NCI-H2081 treated with DMSO at 0.1 percent for 48 hours (cell line): ENCODE measurements at places on chromosomes 5 and 9.

GRCh38 chr9:91312717-91313325 lies 48.9 kb downstream of the AUH start:
- no peak for DNase-seq

DNA sequence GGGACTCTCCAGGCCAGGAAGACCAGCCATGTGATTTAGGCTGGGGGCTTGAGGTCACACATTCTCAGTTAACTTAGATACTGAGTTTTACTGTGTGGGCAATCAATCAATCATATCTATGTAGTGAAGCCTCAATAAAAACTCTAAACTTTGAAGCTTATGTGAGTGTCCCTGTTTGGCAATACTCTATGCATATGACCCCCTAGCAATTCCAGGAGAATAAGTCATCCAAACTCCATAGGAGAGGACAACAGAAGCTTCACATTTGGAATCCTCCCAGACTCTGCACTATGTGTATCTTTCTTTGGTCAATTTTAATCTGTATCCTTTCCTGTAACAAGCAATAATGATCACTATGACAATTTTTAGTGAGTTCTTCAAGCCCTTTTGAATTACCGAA lies 216.8 kb upstream of the RGMB start:
- DNase-seq = no peak

DNA sequence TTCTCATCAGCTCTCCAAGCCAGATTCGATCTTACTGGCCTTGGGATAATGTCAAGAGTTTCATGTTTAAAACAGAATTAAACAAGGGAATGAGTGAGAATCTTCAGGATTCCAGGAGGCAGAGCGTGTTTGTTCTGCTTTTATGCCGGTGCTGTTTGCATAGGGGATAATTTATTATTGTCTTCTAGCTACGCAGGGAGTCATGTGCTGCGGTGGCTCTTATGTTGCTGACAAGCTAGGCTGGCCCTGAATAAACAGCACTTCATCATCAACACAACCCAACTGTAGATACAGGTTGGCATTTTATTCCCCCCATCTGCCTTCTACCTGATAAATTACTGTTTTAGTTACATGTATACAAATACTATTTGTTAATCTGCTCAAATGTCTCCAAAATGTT lies 47.1 kb upstream of the PCA3 start:
- DNase-seq = no peak

DNA sequence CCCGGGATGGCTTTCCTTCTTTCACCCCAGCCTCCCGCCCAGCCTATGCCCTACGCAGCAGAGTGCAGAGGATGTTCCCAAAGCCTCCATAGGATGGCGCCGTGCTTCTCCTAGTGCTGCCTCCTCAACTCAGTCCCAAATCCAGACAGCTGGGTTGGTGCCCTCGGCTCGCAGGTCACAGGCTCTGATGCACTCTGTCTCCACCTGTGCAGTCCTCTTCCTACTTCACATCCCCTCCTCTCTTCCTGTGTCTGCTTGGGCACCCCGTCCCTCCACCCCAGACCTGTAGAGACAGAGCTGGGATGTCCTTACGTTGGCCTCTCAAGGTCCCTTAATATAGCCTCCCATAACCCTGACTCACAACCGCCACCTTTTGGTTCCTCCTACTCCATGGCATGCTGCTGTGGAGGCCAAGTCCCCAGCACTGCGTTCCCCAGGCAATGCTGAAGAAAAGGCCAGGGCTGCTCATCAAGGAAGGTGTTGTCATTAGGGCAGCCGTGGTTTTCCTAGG lies 314.4 kb downstream of the GADD45G start:
- no peak for DNase-seq

GRCh38 chr9:83182071-83182470 lies 119.1 kb upstream of the RASEF start:
- DNase-seq = no peak

- DNase-seq = no peak
Measured at GRCh38 chr9:113578882-113579282, 115.4 kb downstream of the RGS3 start.

GRCh38 chr9:4333231-4333740 lies 33.4 kb upstream of the GLIS3 start:
- DNase-seq = no peak

DNA sequence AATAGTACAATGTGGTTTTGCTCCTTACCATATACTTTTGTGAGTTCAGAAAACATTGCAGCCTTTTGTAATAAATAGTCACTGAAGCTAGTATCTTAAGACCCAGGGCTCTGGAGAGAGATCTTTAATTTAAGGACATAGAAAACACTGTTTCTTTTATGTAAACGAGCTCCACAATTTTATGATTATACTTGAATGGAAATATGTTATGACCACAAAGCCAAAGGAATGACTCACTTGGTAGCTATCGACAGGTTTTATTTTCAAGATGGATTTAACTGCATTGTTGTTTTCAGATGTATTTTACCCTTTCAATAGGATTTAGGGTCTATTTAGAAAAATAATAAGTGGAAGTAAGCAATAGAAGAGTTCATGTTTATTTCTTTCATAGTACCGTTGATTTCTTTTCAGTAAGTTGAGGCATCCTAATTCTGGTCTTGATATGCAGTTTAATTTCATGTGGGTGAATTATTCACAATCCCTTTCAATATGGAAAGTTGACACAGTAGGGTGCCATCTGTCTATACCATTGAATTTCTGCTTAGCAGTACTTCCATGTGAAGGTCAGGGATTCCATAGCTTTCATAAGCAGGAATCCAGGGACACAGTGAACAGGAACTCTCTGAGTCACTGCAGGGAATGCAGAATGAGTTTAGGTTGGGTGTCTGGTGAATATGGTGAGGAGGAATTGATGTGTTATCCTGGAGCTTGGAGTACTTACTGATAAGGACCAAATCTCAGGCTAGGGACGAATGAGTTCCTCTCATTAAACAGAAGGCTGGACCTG lies 157.6 kb downstream of the CD180 start:
- DNase-seq = no peak

GRCh38 chr9:109329638-109330258 lies 8.9 kb upstream of the EPB41L4B start:
- DNase-seq = no peak

DNA sequence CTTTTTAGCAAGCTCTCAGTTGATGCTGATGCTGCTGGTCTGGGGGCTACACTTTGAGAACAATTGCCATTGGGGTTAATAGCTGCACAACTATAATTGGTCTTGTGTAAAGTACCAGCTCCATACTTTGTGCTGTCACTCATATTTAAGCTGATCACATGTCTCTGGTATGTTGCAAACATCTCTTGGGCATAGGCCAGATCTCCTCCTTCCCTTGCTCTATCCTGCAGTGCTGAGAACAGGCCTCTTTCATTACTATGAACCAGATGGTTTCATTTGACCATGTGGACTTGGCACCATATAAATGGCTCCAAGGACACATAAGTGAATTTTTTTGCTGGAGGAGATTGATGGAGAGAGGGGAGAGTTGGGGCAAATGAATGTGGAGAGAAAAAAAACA lies 48.4 kb downstream of the DMRT2 start:
- DNase-seq = no peak

GRCh38 chr9:16767366-16767765 lies 103.1 kb downstream of the BNC2 start:
- DNase-seq = no peak

GRCh38 chr5:76134003-76134402 lies 50.8 kb downstream of the SV2C start:
- DNase-seq = no peak

DNA sequence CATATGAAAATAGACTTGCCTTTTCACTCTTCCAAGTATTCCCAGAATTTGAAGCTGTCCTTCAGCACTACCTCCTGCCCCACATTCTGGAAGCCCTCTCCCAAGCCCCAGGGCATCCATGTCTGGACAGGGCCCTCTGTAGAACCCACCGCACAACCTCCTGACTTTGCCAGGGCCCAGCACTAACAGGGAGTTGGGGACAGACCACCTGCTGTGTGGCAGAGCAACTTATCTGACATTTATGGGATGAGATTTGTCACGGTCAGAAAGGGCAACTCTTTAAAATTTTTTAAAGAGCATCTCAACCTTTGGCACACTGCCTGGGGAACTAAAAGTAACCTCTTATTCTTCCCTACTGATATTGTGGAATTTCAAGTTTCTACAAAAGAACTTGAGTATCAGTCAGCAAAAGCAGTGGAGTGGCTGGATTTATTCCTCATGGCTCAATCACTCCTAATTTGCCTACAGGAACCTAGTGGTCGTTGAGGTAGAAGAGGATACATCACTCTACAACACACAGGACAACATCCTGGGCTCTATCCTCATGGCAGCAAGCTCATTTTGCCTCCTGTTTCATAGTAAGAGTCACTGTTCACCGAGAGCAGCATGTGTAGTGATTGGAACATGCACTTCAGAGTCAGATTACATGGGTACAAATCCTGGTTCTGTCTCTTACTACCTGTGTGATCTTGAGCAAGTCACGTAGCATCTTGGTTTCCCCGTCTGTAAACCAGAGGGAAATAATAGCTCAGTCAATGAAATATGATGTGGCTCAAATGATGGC lies 285.3 kb downstream of the ENC1 start:
- no peak for DNase-seq

DNA sequence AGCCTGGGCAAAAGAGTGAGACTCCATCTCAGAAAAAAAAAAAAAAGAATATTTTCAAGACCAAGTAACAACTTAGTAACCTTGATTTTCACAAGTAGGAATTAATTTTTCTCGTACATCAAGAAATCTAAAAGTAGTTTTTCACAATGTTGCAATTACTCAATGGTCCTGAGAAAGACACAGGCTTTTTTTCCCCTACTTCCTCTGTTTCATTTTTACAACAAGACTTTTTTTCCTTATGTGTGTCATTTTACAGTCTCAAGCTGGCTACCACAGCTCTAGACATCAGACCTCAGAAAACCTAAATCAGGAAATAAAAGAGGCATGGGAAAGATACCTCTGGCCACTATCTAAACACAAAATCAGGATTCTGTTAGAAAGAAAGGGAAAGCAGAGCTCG lies 45.9 kb downstream of the WDR36 start:
- no peak for DNase-seq
